Activated CD4-positive, alpha-beta T cell treated with anti-CD3 and anti-CD28 coated beads for 36 hours (primary cell): ENCODE measurements at places on chromosomes 5 and 9. TPM values are rescaled to one million over a fixed set of nuclear protein-coding genes. Genes with fewer than 3 reads are reported as not detected.

The ABCA1 gene
- 5.2 TPM for total RNA-seq

The SPARC gene
- 0.30 TPM for total RNA-seq

The BARHL1 gene
- total RNA-seq = not detected

The ADRB2 gene
- total RNA-seq = not detected

The RIC1 gene
- total RNA-seq = 17.1 TPM

The MCCC2 gene
- total RNA-seq = 52.2 TPM

The SMIM33 gene
- total RNA-seq = 0.50 TPM

The CDX1 gene
- total RNA-seq = not detected

The SH3PXD2B gene
- 1.8 TPM for total RNA-seq

The SOHLH1 gene
- not detected for total RNA-seq

The HARS1 gene
- total RNA-seq = 91.0 TPM

The LOX gene
- 0.04 TPM for total RNA-seq

The SET gene
- 682 TPM for total RNA-seq

DNA sequence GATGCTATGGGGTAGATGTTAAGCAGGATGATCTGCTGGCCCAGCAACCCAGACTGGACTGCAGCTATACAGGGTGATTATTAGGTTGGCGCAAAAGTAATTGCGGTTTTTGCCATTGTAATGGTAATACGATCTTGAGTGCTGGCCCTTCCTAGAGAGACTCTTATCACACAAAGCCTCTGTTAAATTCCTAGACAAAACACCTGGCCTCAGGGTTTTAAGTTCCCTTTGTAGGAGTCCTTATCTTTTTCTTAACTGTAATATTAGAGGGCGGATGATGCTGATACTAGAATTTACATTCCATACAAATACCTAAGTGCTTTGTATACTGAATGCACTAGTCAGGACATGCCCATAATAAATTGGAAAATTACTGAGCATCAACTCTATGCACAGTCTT is 222.2 kb downstream of the NDUFS4 start:
- no peak overlapping the region for H3K27ac ChIP-seq
- H3K4me1 ChIP-seq = peaks cover 15% of the 10 kb centered on the region
- H3K36me3 ChIP-seq = no peaks in the 10 kb centered on the region
- peaks cover 8% of the 10 kb centered on the region for H3K27me3 ChIP-seq

DNA sequence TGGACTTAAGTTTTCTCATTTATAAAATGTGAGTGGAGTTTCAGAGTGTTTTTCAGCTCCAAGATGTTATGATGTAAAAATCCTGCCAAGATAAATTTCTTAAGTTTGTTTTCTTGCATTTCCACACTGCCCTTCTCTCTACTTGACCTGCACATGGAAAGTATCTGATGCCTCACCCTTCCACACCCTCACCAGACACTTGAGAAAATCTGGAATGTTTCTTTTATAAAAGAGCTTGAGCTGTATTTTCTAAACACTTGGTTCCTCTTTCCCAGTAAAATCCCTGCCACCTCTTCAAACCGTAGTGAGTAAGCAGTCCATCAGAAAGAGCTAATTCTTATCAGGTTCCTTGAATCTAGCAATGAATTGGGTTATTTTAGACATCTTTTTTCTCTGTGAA is 42.9 kb downstream of the FOXD1 start:
- H3K27ac ChIP-seq = no peak overlapping the region
- no peak for DNase-seq
- H3K4me3 ChIP-seq = no peak overlapping the region
- H3K36me3 ChIP-seq = no peaks in the 10 kb centered on the region

- peak overlapping the region; percentile 82 for H3K27ac ChIP-seq
- no peaks in the 10 kb centered on the region for H3K27me3 ChIP-seq
- H3K4me3 ChIP-seq = peak overlapping the region; percentile 59
- H3K36me3 ChIP-seq = peaks cover 27% of the 10 kb centered on the region
- DNase-seq = peak; percentile 91
Measured at GRCh38 chr9:136533775-136534157, 12.1 kb downstream of the NOTCH1 start.

GRCh38 chr9:32625320-32625719 is 10.1 kb downstream of the TAF1L start:
- no peak for DNase-seq
- no peak overlapping the region for H3K4me3 ChIP-seq
- H3K27me3 ChIP-seq = peaks cover 4% of the 10 kb centered on the region
- no peaks in the 10 kb centered on the region for H3K36me3 ChIP-seq
- no peak overlapping the region for H3K27ac ChIP-seq
- H3K4me1 ChIP-seq = no peaks in the 10 kb centered on the region

- H3K4me1 ChIP-seq = no peaks in the 10 kb centered on the region
- H3K4me3 ChIP-seq = no peak overlapping the region
- H3K36me3 ChIP-seq = no peaks in the 10 kb centered on the region
- DNase-seq = no peak
- peaks cover 5% of the 10 kb centered on the region for H3K27me3 ChIP-seq
Measured at GRCh38 chr5:147390654-147391225, 119.1 kb downstream of the DPYSL3 start.

DNA sequence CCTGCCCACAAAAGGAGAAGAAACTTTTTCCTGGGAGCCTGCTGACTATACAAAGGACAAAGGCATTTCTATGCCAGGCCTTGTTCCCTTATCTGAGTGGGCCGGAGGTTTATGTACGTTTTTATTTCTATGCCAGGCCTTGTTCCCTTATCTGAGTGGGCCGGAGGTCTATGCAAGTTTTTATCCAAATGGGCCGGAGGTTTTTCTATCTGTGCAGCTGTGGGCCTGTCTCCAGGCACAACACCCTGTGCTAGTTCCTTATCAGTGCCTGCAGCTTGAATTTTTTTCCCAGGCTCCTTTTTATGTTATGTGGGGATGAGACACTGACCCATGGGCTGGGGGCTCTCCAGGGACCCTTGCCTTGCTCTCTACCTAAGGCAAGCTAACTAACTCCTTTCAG is 5.5 kb downstream of the SLC25A2 start:
- no peak overlapping the region for H3K27ac ChIP-seq
- peaks cover 41% of the 10 kb centered on the region for H3K36me3 ChIP-seq
- no peaks in the 10 kb centered on the region for H3K27me3 ChIP-seq

DNA sequence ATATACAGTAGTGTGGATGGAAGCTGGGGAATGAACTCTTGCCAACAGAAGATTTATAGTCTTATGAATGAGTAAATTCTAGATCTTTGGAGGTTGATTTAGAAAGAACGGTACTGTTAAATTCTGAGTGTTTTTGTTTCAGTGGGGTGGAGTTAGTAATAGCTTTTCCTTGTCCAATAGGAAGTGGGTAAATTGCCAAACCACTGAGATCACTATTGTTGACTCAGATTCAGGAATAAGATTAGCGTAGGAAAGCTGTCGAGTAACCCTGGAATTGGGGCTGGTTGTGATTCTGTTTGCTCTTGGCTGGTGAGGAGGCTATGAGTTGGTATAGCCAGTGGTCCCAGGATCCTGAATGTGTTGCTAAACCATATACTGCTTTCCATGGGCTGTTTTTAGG is 155.6 kb downstream of the ARHGAP26 start:
- H3K36me3 ChIP-seq = peaks cover 3% of the 10 kb centered on the region
- no peaks in the 10 kb centered on the region for H3K27me3 ChIP-seq
- H3K27ac ChIP-seq = no peak overlapping the region
- H3K4me1 ChIP-seq = peaks cover 23% of the 10 kb centered on the region
- no peak for DNase-seq

- DNase-seq = peak; percentile 65
- no peaks in the 10 kb centered on the region for H3K36me3 ChIP-seq
- H3K27ac ChIP-seq = peak overlapping the region; percentile 87
- peak overlapping the region; percentile 77 for H3K4me3 ChIP-seq
Measured at GRCh38 chr9:35114840-35115628, 628 bp downstream of the ATOSB start.

GRCh38 chr9:33260372-33260771 is 4.1 kb downstream of the BAG1 start:
- peaks cover 25% of the 10 kb centered on the region for H3K4me1 ChIP-seq
- H3K27me3 ChIP-seq = no peaks in the 10 kb centered on the region
- no peak overlapping the region for H3K4me3 ChIP-seq
- H3K36me3 ChIP-seq = peaks cover 60% of the 10 kb centered on the region

DNA sequence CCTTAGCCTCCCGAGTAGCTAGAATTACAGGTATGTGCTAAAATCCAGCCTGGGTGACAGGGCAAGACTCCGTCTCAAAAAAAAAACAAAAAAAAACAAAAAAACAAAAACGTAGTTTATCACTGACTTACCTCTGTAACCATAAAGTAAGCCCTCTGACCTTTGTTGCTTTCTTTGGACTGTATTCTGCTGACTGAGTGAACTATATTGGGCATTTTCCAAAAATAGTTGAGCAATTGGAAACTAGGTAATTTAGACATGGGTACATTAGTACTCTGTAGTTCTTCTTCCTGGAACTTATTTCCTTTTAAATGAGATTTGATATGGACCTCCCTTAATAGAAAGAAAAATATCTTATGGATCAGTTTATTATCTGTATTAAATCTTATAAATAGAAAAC is 66.6 kb downstream of the ANKHD1 start:
- H3K36me3 ChIP-seq = peaks cover 9% of the 10 kb centered on the region
- no peak overlapping the region for H3K27ac ChIP-seq
- no peak overlapping the region for H3K4me3 ChIP-seq
- no peaks in the 10 kb centered on the region for H3K27me3 ChIP-seq
- no peaks in the 10 kb centered on the region for H3K4me1 ChIP-seq

GRCh38 chr5:52727576-52727975 is 60.1 kb upstream of the ITGA1 start:
- no peak overlapping the region for H3K4me3 ChIP-seq
- H3K36me3 ChIP-seq = peaks cover 3% of the 10 kb centered on the region
- no peaks in the 10 kb centered on the region for H3K27me3 ChIP-seq
- H3K4me1 ChIP-seq = peaks cover 40% of the 10 kb centered on the region

- no peaks in the 10 kb centered on the region for H3K36me3 ChIP-seq
- H3K4me1 ChIP-seq = no peaks in the 10 kb centered on the region
- no peak overlapping the region for H3K27ac ChIP-seq
- H3K27me3 ChIP-seq = no peaks in the 10 kb centered on the region
- no peak for DNase-seq
Measured at GRCh38 chr9:16710888-16711287, 159.6 kb downstream of the BNC2 start.

DNA sequence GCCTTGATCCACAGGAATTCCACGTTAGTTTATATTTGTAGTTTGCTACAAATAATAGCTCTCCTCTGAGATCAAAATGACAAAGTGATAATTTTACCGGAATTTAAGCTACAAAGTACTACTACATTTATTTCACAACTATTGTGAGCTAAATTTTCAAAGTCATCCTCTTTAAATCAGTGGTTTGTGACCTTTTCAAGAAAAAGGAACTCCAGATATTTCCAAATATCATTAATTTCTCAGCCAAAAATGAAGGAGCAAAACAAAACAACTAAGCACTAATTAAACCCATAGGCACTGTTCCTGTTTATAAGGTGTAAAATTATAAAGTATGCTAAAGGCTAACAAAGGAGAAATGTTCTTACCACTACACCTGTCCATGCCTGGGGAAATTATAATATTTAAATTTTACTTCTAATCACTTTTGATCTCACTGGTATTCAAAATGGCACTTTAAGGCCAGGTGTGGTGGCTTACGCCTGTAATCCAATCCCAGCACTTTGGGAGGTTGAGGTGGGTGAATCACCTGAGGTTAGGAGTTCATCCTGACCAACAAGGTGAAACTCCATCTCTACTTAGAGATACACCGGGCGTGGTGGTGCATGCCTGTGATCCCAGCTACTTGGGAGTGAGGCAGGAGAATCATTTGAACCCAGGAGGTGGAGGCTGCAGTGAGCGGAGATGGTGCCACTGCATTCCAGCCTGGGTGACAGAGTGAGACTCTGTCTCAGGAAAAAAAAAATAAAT is 77.5 kb downstream of the CEMIP2 start:
- H3K27ac ChIP-seq = no peak overlapping the region
- peaks cover 47% of the 10 kb centered on the region for H3K36me3 ChIP-seq
- no peak for DNase-seq

DNA sequence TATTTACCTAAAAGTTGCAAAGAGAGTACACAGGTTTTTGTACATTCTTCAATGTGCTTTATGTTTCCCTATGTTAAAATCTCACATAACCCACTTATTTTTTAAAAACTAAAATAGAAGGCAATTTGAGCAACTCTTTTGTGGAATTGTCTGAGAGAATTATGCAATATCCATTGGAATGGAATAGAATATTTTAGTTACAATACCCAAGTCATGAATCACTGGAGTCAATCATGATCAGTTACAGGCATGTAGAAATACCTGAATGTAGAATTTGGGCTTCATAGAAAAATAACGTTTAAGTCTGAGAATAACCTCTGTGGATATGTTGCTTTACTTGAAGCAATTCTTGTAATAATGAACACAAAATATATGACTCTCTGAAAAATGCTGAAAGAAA is 143.3 kb downstream of the FGF10 start:
- no peaks in the 10 kb centered on the region for H3K27me3 ChIP-seq
- no peaks in the 10 kb centered on the region for H3K36me3 ChIP-seq
- H3K4me1 ChIP-seq = no peaks in the 10 kb centered on the region
- H3K4me3 ChIP-seq = no peak overlapping the region
- DNase-seq = no peak

GRCh38 chr9:137339045-137339907 is 37.2 kb upstream of the NRARP start:
- no peaks in the 10 kb centered on the region for H3K27me3 ChIP-seq
- H3K4me1 ChIP-seq = peaks cover 4% of the 10 kb centered on the region
- H3K27ac ChIP-seq = no peak overlapping the region
- H3K4me3 ChIP-seq = no peak overlapping the region
- no peak for DNase-seq
- peaks cover 2% of the 10 kb centered on the region for H3K36me3 ChIP-seq

DNA sequence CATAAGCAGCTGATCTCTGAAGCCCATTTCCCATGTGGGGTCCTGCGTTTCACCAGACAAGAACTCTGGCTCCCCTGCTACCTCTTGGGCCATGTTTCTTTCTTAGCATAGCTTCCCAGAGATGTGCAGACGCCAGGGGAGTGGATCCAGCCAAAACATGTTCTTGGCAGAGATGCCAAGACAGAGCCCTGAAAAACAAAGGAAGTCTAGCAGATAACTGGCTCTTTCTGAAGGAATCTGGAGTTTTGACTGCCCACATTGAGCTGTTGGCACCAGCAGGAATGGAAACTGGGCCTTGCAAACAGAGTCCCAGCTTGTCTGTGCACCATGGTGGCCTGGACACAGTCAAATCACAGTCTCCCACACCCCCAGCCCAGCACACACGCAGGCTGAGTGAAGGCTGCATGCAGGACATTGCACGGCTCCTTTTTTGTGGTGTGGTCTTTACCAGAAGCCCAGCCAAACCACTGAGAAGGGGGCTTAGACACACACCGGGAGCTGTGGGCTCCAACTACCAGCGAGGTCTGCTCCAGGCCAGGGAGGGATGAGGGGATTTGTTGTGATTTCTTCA is 114.7 kb downstream of the SNX18 start:
- H3K27ac ChIP-seq = no peak overlapping the region
- H3K36me3 ChIP-seq = no peaks in the 10 kb centered on the region
- no peak for DNase-seq
- H3K4me1 ChIP-seq = no peaks in the 10 kb centered on the region
- H3K27me3 ChIP-seq = no peaks in the 10 kb centered on the region
- H3K4me3 ChIP-seq = no peak overlapping the region

DNA sequence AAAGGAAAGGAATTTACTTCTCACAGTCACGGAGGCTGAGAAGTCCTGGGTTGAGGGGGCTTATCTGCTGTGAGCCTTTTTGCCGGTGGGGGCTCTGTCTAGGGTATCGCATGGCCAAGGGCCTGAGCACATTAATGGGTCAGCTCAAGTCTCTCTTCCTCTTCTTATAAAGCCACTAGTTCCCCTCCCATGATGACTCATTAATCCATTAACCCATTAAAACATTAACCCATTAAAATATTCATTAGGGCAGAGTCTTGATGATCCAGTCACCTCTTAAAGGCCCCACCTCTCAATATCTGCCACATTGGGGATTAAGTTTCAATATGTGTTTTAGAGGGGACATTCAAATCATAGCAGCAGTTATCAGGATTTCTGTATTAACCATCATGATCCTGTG is 406.3 kb downstream of the SPOCK1 start:
- H3K4me3 ChIP-seq = no peak overlapping the region
- H3K4me1 ChIP-seq = no peaks in the 10 kb centered on the region
- no peak for DNase-seq
- peaks cover 2% of the 10 kb centered on the region for H3K27me3 ChIP-seq
